IPS DF 6.9 (cell line): ENCODE measurements at places on chromosomes 12 and 14.

GRCh38 chr12:40010899-40011774 is 94.7 kb downstream of the SLC2A13 start:
- H3K36me3 ChIP-seq, result no peaks in the 10 kb centered on the region
- no peaks in the 10 kb centered on the region for H3K27me3 ChIP-seq
- H3K27ac ChIP-seq, result no peak overlapping the region
- DNase-seq, result no peak

DNA sequence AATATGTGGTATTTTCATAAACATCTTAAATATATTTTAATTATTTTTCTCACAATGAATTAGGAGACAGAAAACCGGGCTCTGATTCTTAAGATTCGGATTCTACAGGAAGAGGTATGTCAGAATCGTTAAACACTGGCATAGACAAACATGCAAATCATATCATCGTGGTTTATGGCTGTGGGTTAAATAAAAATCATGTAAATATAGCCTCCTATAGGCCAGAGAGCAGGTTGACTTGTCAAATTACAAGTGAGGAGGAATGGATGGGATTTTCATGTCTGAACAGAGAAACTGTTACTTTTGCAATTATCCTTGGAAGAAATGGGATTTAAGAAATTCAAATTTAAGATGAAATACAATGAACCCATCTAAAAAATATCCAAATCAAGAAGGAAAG is 74.9 kb upstream of the BCAT1 start:
- no peak for DNase-seq
- H3K27me3 ChIP-seq, result no peaks in the 10 kb centered on the region
- H3K4me1 ChIP-seq, result no peaks in the 10 kb centered on the region
- H3K27ac ChIP-seq, result no peak overlapping the region
- no peaks in the 10 kb centered on the region for H3K36me3 ChIP-seq

DNA sequence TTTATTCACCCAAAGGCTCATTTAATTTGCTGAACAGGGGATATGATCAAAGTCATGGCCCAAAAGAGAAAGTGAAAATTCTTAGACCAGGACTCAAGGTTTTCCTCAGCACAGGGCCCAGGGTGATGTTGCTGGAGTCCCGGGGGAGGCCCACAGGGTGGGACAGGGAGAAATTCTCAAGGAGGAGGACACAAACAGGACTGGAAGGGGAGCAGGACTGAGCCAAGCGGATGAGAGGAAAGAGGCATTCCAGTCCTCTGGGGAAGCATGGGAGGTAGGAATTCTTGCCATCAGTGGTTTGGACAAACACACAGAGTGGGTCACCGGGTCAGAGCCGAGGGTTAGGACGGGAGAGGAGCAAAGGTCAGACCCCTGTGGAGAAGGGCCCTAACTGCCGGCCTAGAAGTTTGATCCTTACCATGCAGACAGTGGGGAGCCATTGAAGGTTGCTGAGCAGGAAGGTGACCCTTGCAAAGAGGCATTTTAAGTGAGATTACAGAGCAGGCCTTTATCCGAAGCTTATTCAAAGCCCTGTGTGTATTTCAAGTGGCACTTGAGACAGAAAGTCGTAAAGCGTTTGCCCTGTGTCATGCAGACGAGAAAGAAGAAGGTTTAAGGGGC is 68.4 kb upstream of the PTGR2 start:
- H3K4me3 ChIP-seq, result no peak overlapping the region
- H3K27ac ChIP-seq, result no peak overlapping the region
- peaks cover 24% of the 10 kb centered on the region; the same call in 1 of the 2 replicates for H3K27me3 ChIP-seq
- H3K4me1 ChIP-seq, result peaks cover 3% of the 10 kb centered on the region; the same call in 1 of the 2 replicates

DNA sequence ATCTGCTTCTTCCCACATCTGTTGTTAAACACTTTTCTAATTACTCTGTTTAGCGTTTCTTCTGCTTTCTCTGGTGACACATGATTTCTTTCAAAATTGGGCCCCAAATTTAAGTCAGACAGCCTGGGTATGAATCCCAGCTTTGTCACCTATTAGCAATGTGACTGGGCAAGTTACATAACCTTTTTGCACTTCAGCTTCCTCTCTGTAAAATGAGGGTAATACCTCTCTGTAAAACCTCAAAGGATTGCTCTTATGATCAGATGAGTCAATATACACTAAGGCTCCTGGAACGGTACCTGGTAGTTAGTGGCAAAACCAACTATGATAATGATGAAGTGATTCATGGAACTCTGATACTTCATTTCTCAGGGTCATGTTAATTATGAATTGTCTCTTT is 33.0 kb downstream of the E2F7 start:
- no peaks in the 10 kb centered on the region for H3K27me3 ChIP-seq
- H3K4me1 ChIP-seq, result no peaks in the 10 kb centered on the region
- H3K27ac ChIP-seq, result no peak overlapping the region

GRCh38 chr14:52907949-52908348 is 42.9 kb downstream of the FERMT2 start:
- H3K4me1 ChIP-seq, result 0 out of 2 replicates have a peak, but pooled peaks cover 2% of the 10 kb centered on the region
- H3K4me3 ChIP-seq, result no peak overlapping the region
- DNase-seq, result no peak
- H3K27me3 ChIP-seq, result no peaks in the 10 kb centered on the region
- no peak overlapping the region for H3K27ac ChIP-seq

DNA sequence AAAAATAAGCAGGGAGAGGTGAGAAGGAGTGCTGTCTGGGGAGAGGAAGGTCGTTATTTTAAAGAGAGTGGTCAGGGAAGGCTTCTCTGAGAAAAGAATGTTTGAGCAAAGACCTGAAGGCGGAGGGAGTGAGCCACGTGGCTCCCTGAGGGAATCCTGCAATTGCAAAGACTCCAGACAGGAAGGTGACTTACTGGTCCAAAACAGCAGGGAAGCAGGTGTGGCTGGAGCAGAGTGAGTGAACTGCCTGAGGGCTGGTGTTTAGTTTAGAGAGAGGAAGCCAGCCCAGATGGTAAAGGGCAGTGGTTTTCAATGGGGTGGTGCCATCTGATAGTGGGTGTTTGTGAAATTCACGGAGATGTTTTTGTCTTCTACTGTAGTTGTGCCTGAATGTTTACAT is 58.8 kb upstream of the LTA4H start:
- H3K36me3 ChIP-seq, result no peaks in the 10 kb centered on the region
- H3K4me1 ChIP-seq, result no peaks in the 10 kb centered on the region
- H3K27ac ChIP-seq, result no peak overlapping the region
- H3K27me3 ChIP-seq, result no peaks in the 10 kb centered on the region
- DNase-seq, result no peak
- no peak overlapping the region for H3K4me3 ChIP-seq

DNA sequence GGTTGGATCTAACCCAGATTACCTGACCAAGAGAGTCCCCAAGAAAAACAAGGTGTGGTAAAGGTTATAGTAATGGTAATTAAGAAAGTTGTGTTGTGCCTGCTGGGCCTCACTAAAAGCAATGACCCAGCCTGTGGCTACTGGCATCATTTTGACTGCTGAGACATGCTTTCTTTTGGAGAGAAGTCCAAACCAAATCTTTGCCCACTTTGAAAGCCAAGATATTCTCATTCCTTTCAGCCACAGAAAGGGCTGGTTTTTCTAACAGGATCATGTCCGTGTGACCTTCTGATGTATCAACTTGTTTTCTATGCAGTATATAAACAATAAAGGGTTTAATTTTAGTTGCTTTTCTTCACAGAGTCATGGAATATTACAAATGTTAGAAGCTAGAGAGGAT is 388.6 kb downstream of the RAD51B start:
- H3K27ac ChIP-seq, result no peak overlapping the region
- peaks cover 1% of the 10 kb centered on the region; the same call in 1 of the 2 replicates for H3K4me1 ChIP-seq
- H3K27me3 ChIP-seq, result no peaks in the 10 kb centered on the region

DNA sequence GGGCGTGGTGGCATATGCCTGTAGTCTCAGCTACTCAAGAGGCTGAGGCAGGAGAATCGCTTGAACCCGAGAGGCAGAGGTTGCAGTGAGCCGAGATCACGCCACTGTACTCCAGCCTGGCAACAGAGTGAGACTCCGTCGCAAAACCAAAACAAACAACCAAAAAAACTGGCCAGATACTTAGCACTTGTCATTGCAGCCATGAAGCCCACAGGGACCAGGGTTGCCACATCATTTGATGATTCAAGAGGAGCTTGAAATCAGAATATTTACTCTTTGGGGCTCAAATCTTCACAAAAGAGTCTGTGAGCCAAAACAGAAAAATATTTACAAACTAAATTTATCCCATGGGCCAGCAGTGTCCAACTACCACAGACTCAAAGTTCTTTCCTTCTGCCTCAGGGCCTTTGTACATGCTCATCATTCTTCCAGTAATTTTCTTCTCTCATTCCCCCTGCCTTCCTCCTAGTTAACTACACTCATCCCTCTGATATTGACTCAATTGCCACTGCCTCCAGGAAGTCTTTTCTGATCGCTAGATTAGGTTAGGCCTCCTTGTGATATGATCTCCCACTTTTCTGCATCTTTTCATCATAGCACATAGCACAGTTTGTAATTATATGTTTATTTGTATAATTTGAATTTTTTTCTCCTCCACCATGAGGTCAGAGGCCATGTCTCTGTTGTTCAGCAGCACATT is 130.8 kb upstream of the PLEKHG7 start:
- no peaks in the 10 kb centered on the region for H3K4me1 ChIP-seq
- no peak overlapping the region for H3K27ac ChIP-seq
- no peaks in the 10 kb centered on the region for H3K36me3 ChIP-seq
- DNase-seq, result no peak
- no peak overlapping the region for H3K4me3 ChIP-seq

DNA sequence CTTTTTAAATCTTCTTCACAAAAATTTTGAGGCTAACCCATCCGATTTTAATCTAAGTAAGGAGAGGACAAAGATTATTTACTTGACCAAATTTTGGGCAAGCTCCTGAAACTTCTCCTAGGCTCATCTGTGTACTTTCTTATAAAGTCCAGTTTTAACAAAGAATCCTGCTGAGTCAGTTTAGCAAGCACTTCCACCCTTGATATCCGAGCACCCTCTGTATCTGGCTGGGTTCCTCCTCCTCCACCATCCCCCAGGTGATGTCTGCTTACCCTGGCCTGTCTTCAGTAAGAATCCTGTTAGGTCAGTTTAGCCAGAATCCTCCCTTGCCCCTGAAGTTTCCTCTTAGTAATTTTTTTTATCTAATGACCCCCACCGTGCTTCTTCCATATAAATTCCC is 140.5 kb downstream of the PHLDA1 start:
- no peak overlapping the region for H3K4me3 ChIP-seq
- DNase-seq, result no peak
- no peaks in the 10 kb centered on the region for H3K27me3 ChIP-seq

DNA sequence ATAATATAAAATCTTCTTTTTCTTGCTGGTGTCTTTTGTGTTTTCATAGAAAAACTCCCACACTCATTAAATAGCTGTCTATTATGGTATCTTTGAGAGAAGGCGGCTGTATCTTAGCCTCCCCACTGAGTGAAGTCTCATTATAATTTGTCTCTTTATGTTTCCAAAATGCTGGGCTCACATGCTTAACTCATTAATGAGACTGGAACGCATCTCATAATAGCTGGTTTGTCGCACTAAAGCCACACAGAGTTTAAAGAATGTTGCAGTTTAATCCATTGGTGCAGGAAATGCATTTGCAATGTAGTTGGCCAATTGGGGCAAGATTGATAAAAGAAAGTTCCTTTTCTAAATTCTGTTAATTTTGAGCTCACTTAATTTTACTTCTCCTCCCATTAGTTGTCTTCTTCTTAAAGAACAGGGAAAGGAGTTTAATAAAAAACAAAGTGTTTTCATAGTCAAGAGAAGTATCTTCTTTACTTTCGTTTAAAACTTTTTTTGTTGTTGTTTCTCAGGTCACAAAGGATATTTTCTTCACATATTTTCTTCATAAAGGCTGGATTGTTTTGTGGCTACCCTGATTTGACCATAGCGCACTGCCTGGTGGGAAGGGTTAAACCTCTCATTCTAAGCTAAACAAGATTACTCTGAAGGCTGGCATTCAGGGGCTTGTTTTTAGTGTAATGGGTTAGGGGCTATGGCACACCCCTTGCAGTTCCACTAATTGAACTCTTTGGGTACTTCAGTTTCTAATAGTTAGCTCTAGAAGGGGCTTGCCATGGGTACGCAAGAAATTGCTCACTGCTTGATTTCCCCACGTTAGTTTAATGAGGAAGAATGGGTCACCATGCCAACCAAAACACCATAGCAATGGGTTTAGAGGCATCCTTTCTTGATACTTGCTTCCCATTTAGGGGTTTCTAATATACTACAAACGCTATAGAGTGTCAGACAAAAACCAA is 197.0 kb downstream of the TMTC2 start:
- no peaks in the 10 kb centered on the region for H3K4me1 ChIP-seq
- no peaks in the 10 kb centered on the region for H3K36me3 ChIP-seq
- no peak for DNase-seq
- H3K27me3 ChIP-seq, result no peaks in the 10 kb centered on the region

- no peak overlapping the region for H3K27ac ChIP-seq
- no peaks in the 10 kb centered on the region for H3K27me3 ChIP-seq
- H3K4me3 ChIP-seq, result peak overlapping the region; percentile 58; the same call in 1 of the 2 replicates
- H3K4me1 ChIP-seq, result no peaks in the 10 kb centered on the region
- DNase-seq, result no peak
These were observed 1.7 kb downstream of the PAWR start for GRCh38 chr12:79689061-79689476.

DNA sequence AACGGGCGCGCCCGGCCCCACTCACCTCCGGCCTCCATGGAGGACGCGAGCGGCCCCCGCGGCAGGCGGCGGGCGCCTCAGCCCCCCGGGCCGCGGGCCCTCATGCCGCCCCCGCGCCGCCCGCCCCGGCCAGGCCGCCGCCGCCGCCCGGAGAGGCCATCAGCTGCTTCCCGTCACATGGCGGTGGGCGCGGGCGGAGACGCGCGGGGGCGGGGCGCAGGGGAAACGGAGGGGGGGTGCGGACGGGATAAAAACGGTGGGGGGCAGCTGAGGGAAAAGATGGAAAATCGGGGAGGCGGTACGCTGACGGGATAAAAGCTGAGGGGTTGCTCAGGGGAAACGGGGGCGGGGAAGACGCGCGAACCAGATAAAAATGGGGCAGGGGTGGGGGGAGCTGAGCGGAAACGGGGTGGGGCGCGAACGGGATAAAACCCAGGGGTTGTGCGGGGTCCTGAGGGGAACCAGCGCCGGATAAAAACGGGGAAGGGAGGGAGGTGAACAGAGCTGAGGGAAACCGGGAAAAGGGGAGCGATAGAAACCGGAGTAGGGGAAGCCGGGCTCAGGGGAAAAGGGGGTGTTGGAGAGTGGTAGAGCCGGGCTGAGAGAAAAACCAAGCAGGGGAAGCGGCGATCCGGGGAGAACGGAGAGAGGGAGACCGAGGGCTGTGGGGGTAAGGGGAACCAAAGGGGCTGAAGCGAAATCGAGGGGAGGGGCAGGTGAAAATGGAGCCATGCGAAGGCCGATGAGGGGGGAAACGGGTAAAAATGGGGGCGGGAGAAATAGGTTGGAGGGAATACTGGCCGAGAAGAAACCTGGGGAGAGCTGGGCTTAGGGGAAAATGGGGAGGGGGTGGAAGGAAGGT is at the start of gene WSB2:
Gene WSB2, minus strand, starts transcription at position 169 of the 862 bp plus-strand sequence. Its CDS starts 131 bp downstream, at position 38.
- no peak within 1 kb of the TSS for H3K27ac ChIP-seq
- peaks cover 2% of the 10 kb centered on the region; the same call in 1 of the 2 replicates for H3K4me1 ChIP-seq
- H3K36me3 ChIP-seq, result no peaks in the 10 kb centered on the region
- no peaks in the 10 kb centered on the region for H3K27me3 ChIP-seq
- DNase-seq, result peak; percentile 22

GRCh38 chr12:45666816-45667215 is 62.7 kb upstream of the ARID2 start:
- no peak overlapping the region for H3K27ac ChIP-seq
- no peaks in the 10 kb centered on the region for H3K36me3 ChIP-seq
- DNase-seq, result no peak
